CD4-positive, alpha-beta T cell treated with Interferon gamma for 1 hour (primary cell): ENCODE measurements at places on chromosomes 4 and X.

- no peak for DNase-seq
These were observed 39.7 kb downstream of the VSIG4 start for GRCh38 chrX:66000178-66000577.

DNA sequence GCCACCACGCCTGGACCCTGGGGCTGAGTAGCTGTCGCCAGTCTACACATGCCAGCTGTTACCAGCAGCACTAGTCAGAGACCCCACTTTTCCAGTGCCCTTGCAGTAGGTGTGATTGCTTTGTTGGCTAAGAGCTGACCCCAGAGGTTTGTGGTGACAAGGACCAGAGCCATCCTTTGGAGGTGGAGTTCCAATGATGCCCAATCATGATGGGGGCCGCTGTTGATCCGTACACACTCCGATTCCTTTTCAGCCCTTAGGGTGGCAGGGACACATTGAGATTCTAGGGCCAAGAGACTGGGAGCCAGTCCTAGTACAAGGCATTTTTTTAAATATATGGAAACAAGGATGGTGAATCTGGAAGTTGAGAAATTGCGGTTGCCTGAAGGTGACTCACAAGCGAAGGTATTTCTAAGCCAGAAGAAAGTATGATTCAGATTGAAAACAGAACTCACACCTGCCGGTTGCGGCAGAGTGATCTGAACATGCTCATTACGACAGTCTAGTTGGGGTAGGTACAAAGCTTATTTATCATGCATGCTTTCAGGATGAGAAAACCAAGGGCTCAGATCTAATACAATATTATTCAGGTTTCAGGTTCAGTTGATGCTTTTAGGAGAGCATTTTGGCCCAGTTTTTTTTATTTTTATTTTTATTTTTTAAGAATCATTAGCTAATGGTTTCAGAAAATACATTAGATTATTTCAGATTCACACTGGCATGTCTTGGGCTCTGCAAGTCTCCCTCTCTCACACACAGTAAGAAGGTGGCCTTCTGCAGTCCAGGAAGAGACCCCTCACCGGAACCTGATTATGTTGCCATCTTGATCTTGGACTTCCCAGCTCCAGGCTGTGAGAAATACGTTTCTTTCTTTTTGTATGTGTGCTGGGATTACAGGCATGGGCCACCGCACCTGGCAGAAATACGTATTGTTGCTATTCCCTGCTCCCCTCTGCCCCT is 43.4 kb downstream of the SHROOM2 start:
- no peak for DNase-seq

GRCh38 chr4:86927843-86928395 is 6.9 kb upstream of the AFF1 start:
- no peak for DNase-seq

DNA sequence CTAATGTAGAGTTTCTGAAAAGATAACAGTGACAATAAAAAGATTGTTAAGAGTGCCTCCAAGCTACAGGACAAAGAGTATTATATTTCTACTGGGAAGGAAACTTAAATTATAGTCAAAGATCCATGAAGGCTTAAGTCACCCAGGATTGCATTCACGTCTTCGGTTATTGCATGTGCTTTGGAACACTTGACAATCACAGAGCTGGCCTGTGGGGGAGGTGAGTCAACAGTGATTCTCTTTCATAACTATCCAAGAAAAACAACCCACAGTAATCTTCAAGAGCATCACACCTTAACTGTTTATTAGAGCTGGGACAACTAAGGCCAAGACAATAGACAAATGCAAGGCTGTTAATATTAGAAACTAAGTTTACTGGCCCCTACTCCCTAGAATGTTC is 40.3 kb downstream of the PDGFC start:
- DNase-seq = no peak

GRCh38 chr4:83129264-83129663 is 14.7 kb upstream of the PLAC8 start:
- DNase-seq = no peak

DNA sequence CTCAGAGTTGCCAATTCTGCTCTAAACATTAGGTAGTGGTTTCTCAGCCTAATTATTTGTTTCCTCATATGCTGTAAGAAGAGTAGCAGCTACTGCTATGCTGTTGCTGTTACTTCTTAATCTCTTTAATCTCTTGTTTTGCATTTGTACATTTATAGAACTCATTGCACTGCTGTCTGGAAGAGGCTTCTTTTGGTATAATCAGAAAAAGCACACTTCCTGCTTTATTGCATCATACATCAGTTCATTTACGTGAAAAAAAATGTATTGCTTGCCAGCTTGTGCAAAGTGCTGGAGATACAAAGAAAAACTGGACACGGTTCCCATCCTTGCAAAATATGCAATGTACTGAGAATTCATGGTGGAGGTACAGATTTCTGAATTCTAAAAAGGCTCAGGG is 332.0 kb downstream of the GRXCR1 start:
- DNase-seq = no peak
